ENCODE measurements at places on chromosomes 7 and 10. TPM values are rescaled to one million over a fixed set of nuclear protein-coding genes. Genes with fewer than 3 reads are reported as not detected.

CALML3 gene
- 0.46 TPM for polyA plus RNA-seq

HKDC1 gene
- polyA plus RNA-seq, result 0.17 TPM

NACAD gene
- polyA plus RNA-seq, result 4.0 TPM

PRSS37 gene
- 0.22 TPM for polyA plus RNA-seq

VSTM4 gene
- 47.8 TPM for polyA plus RNA-seq

PALD1 gene
- polyA plus RNA-seq, result 14.4 TPM

TMEM176A gene
- polyA plus RNA-seq, result 10.0 TPM

FOXI2 gene
- 0.25 TPM for polyA plus RNA-seq

CNPY1 gene
- polyA plus RNA-seq, result 0.29 TPM

DNA sequence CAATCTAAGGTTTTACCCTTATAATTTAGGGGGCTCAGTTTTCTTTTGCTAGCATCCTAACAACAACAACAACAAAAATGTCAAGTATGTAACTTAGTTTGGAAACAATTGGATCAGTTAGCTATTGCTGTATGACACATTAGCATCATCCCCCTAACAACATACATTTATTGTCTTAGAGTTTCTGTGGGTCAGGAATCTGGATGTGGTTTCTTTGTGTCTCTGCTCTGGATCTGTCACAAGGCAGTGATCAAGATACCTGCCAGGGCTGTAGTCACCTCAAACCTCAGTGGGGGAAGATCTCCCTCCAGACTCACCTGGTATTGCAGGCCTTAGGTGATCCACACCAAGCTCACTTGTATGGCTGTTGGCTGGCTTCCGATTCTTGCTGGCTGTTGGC is 18.3 kb downstream of the CREB5 start:
- DNase-seq, result no peak

GRCh38 chr10:14586901-14587300 is 187.8 kb downstream of the FAM107B start:
- no peak for DNase-seq

DNA sequence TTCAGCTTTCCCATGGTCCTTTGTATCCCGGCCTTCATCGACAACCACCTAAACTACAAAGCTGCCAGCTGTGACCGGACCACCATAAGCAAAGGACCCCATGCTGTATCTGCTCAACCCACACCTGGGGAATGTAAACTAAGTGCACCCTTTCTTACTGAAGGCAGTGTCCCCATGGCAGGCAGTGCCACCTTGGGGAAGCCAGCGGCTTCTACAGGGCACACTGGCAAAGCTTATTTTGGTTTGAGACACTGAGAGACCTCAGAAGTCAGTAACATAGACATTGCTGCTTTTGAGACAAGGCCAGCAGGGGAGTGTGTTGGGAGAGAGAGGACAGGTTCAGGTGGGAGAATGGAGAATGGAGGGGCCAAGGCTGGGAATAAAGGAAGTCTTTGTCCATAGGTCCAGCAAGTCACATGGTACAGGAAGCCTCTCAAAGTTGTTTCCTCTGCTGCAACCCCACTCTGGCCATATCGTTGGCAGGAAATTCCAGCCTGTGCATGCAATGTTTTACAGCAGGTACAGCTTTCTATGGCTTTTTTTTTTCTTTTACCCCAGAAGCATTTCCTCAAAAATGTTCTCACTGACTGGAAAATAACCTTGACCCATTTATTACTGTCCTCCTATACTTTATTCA is 85.9 kb upstream of the NPVF start:
- no peak for DNase-seq

- no peak for DNase-seq
Measured at GRCh38 chr7:75559355-75559975, 67.3 kb downstream of the SPDYE5 start.

DNA sequence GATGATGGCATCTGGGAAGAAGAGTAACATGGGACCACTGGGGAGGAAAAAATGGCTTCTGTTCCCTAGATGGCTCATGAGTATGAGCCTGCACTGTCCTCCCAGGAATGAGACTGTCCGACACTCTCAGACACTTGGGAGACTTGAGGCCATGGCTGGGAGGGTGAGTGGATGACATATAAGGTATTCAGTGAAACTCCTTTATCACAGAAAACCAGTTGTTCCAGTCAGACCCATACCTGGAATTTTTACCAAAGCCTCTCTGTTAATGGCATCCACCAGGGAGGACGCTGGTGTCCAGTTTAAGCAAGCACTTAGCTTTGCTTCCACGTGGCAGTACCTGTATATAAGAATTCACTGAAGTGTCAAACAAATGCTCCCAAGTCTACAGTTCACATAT is 116.7 kb upstream of the C10orf90 start:
- no peak for DNase-seq

- DNase-seq, result peak; percentile 92
Measured at GRCh38 chr7:95549818-95550529, 46.3 kb downstream of the PDK4 start.

DNA sequence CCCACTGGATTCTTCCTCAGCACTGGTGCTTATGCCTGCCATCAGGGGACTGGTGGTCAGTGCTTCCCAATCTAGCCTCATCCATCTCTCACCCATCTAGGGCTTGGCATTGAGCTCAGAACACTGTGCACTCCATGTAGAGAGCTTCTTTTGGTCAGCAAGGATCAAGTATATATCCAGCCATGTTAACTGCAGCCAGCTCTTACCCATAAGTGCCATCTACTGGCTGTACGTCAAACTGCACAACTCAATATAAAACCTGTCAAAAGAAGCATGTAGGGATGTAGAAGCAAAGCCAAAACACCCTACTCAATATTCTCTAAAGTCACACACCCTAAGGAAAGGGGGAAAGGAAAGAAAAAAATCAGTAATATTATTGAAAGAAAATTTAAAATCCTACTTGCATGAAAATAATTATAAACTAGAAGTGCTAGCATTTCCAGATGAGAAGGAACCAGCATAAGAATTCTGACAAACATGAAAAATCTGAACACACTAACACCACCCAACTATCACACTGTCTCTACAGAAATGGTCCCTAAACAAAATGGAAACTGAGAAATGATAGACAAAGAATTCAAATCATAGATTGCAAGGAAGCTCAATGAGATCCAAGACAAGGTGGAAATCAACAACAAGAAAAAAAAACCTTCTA is 531.1 kb upstream of the STEAP1 start:
- DNase-seq, result peak; percentile 29

DNA sequence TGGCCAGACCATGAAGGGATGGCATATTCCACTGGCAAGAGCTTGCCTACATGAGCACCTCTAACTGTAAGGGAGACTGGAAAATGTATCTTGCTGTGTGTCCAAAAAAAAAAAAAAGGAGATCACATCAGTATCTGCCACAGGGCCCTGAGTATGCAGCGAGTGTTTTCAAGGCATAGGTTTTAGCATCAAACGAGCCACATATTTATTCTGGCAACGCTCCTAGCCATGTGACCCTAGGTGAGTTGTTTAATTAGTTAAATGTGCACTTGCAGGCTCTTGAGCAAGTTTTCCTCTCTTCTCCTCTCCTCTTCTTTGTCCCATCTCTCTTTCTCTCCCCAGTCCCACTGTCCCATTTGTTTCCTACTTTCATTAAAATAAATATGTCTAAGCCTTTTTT is 428.7 kb upstream of the AKR1E2 start:
- DNase-seq, result no peak

DNA sequence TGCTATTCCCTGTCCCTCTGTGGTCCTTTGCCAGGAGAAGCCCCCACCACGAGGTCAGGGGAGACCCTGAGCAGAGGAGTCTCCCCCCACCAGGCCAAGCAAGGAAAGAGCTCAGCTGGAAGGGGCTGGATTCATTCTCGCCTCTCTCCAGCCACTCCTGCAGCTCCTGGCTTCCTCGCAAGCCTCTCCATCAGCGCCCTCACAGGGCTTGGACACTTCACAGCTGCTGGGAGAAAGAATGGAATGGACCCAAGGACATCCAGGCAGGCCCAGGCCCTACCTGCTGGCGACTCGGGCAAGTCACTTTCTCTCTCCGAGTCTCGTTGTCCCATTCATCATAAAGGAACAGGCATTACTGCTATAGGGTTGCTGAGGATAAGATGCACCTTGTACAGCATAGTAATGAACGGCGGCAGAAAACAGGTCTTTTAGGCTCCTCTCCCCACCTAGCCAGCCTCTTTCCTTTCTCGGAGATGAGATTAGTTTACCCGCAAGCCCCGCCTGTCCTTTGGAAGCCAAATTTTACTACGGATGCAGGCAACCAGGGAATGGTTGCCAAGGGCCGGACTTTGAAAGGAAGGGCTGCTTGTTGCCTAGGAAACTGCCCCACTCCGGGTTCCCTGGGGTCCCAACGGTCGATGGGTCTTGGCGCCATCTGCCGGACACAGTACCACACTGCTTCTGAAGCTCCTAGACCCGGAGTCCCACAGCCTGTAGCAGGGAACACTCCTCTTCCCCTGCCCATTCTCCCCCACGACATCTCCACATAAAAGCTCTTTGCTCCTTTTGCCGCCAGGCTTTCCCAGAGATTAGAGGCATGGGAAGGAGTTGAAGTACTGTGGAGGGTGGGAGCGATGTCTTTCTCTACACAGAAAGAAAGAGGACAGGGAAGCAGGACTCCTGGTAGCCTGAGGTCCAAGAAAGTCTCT is 22.3 kb downstream of the IMPDH1 start:
- DNase-seq, result peak; percentile 70

GRCh38 chr10:87654212-87654611 is 5.5 kb upstream of the PAPSS2 start:
- DNase-seq, result no peak

GRCh38 chr7:112422842-112423496 is 27.3 kb upstream of the IFRD1 start:
- DNase-seq, result no peak

DNA sequence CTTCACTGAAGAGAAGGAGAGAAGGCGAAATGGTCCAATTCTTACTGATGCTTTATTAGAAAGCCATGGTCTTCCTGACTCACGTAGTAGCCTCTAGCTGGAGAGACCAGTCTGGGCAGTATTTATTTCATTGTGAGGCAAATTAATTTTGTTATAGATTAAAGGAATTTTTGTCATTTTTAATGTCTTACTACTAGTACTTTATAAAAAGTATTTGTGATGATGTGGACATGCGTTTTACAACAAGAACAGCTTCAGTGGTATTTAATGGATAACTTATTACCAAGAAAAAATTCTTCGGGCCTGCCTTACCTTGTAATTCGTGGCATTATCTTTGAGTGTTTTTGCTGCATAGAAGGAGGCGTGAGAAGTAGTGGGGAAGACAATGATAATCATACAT is 339.4 kb upstream of the SHH start:
- no peak for DNase-seq

DNA sequence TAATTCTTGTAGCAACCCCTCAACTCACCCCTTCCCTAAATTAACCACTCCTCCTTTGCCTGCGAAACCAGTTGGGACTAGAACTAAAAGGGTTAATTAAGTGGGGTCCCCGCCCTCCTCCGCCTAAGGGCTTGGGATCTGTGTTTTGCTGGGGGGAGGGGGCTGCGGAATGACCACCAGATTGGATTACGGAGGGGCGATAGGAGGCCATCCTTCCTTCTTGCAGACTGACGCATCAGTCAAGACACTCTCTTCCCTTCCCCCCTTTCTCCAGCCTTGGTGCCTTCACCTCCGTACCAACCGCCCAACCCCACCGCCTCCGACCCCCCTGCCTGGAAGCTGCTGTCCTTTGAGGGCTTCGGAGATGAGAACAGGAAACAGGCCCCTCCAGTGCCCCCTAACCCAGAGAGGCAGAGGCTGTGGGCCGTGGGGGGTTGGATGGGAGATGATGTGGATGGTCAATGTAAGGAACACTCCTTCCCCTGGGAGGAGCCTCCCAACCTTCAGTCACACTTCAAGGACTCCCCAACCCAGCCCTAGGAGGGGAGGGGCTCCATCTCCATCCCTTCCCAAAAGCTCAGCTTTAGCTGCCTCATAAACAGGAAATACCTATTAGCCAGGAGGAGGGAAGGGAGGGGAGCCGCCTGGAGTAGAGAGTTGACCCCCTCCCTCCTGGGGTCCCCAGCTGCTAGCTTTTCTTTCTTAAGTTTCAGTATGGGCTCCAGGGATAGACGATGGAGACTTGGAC is 997 bp upstream of the LDB1 start:
- DNase-seq, result peak; percentile 94

- DNase-seq, result no peak
Measured at GRCh38 chr10:26296360-26296759, 79.8 kb downstream of the GAD2 start.

GRCh38 chr7:88590963-88591362 is 168.5 kb upstream of the ZNF804B start:
- DNase-seq, result no peak

DNA sequence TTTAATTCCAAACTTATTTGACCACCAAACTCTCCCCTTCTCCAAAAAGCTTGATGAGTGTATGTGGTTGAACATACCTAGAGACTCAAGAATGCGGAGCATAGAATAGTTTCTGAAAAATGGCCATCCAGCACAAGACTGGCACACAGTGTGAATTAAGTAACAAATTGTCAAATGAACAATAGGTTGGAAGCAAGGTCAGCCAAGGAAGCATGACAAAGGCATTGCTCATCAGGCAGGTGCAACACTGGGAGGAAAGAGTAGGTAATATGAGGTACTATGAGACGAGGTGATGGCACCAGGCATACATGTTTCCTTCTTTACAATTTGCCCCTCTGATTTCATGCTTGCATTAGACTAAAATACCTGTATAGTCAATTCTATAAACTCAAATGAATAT is 73.7 kb downstream of the DKK1 start:
- no peak for DNase-seq

DNA sequence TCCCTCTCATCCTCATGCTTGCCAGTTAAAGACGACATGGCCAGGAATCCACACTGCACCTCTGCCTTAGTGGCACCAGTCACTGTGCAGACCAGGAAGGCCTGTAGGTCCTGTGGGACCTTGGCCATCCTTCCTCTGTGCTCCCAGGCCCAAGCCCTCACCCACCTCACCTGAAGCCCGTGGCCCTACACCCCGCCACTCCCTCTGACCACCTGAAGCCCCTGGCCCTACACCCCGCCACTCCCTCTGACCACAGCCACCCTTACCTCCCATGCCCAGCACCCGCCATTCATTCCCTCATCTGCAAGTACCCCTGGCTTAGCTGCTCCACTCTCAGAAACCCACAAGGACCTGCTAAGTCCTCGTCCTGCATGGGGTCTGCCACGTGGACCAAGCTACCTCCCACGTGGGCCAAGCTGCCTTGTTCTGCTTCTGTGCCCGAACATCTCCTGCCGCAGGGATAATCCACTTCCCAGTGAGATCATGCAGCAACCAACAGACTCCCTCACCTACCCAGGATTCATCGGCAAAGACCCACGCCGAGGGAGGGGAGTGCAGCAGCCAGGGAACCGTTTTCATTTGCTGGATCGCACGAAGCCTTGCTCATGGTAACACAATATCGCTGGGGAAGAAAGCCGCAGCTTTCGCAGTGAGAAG is 151.2 kb downstream of the TCERG1L start:
- no peak for DNase-seq

DNA sequence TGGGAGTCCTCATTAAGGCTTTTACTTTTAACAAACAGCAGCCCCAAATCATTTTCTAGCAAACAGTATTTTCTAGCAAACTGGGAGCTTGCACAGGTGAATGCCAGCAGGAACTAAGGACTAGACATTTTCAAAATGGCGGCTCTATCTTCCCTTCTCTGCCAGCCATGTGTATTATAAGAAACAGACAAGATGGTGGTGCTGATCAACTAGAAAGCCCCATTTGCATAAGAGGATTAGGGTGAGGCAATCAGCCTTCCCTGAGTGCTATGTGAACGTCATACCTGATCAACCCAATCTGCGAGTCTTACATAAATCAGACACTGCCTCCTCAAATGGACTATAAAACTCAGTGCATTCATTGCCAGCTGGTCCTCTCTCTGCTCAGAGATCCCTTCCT is 479.6 kb downstream of the IPMK start:
- DNase-seq, result no peak

GRCh38 chr10:11685787-11686218 is 56.4 kb upstream of the ECHDC3 start:
- DNase-seq, result no peak

GRCh38 chr7:151812967-151813366 is 63.9 kb downstream of the PRKAG2 start:
- DNase-seq, result no peak
